Neural crest cell (in vitro differentiated cells): ENCODE measurements at places on chromosomes 2 and 18.

DNA sequence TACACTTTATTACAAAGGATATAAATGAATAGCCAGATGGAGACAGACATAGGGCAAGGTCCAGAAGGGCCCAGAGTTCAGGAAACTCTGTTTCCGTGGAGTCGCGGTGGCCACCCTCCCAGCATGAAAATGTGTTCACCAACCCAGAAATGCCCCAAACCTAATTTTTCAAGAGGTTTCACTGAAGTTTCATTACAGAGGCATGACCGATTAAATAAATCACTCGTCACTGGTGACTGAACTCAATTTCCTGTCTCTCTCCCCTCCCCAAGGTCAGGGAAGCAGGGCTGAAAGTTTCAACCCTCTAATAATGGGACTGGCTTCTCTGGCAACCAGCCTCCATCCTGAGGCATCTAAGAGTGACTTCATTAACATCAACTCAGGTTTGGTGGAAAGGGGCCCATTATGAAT is 22.4 kb downstream of the USP40 start:
- DNase-seq = no peak

DNA sequence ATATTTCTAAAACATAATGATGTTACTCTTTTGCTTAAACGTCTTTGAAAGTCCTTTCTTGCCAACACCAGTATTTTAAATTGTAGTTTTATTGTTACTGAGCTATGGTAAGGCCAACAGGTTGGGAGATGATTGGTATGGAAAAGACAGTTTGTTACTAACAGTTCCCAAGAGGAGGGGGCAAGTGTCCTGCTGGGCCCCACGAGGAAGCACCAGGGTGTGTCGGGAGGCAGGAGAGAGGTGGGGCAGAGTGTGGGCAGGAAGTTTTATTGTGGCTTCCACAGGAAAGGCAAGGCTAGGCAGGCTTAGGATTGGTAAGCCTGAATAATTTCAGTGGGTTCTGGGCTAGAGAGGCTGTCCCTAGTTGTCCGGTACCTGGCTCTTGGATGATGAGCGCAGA is 134.3 kb downstream of the SOCS6 start:
- DNase-seq = no peak

GRCh38 chr2:129794540-129794939 is 184.9 kb upstream of the RAB6C start:
- DNase-seq = no peak

DNA sequence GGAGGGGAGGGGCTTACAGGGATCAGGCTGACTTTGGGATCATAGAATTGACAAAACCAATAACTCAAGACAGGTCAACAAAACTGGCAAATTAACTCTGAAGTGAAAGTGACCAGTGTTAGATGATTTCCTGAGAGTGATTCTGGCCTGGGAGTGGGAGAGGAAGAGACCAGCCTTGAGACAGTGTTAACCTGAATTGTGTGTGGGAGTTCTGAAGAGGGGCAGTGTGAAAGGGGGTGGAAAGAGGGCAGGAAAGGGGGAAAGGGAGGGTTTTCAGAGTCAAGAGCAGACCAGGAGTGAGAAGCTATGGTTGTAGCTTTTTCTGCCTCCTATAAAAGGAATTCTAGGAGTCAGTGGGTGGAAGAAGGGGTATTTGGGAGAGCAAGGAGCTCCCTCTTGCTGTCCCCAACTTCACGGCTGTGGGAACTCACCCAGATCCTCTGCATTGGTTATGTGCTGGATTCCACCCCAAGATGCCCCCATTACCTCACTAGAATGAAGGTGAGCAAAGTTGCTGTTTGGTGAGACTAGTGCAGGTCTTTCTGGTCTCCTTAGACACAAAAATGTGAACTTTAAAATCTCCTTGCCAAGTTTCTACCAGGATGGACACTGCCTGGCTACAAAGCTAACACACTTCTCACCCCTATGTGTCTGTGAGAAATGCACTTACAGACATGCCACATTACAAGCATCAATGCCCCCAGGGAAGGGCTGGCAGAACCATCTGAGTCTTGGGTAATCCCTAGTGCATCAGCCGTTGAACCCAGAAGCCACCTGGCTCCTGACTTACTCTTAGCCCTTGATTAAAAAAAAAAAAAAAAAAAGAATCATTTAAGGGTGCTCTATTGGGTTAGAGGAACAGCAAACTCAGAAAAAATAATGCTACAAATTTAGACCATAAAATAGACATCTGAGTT is 61.6 kb downstream of the BMP10 start:
- no peak for DNase-seq

DNA sequence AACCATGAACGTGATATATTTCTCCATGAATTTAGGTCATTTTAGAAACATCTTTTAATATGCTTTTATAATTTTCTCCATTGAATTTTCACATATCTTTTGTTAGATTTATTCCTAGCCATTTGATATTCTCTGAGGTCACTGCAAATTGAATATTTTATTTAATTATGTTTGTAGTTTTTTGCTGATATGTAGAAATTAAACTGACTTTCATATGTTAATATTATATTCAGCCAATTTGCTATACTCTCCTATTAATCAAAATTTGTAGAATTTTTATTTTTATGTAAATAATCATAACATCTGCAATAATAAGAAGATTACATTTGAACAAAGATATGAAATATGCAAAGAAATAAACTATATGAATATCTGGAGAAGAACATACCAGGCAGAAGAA is 46.9 kb downstream of the RMDN2 start:
- DNase-seq = no peak

DNA sequence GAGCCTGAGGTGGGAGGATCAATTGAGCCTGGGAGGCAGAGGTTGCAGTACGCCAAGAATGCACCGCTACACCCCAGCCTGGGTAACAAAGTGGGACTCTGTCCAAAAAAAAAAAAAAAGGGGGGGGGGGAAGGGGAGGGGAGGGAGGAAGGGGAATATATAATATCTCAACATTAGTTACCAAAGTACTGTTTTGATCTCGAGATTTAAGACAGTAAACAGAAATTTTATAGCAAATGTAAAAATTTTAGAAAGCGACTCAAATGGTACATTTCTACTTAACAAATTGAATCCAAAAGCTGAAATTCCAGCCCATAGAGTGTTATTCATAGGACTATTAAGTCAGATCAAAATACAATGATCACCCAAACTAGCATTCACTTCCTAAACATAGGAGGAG is 60.8 kb downstream of the CWC22 start:
- no peak for DNase-seq

- no peak for DNase-seq
Observed at GRCh38 chr2:85162746-85163301, 29.6 kb downstream of the TCF7L1 start.

GRCh38 chr2:148565272-148565894 is 79.2 kb upstream of the EPC2 start:
- no peak for DNase-seq

- peak; percentile 68 for DNase-seq
Observed at GRCh38 chr2:217510771-217511291, 492.0 kb downstream of the TNS1 start.

GRCh38 chr2:46909771-46910419 is 5.7 kb downstream of the MCFD2 start:
- DNase-seq = no peak

DNA sequence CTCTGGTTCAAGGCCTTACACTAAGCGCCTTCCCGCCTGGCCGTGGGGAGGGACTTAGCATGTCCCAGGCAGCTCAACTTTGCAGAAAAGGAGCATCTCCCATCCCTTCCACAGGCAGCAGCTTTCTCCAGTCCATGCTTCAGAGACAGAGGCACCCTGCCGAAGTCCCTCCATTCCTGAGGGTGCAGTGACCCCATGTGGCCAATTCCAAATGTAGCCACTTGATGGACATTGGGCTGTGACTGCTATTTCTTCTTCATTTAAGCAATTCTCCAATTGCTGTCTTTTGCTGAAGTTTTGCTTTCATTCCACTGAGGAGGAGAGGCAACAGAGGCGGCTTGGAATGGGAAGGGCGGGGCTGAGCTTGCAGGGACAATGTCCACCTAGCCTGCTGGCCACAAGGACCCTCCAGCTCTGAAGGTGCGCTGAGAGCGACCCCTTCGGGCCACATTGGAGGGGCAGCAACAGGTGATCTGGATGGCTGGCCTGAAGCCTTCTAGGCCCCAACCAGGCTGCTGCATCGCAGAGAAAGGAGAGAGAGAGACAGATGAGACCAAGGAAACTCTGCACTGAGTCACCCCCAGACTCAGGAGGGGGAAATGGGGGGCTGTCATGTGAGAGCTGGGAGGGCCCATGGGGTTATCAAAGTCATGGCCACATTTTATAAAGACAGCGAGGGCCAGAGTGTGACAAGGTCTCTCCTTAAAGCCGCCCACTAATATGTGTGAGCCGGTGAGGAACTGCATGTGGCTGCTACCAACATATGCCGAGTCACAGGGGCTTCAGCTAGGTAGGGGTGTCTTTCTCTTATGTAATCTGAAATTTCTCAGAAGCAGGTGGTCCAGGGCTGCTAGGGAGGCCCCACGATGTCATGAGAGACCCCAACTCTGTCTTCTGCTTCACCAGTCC is 61.3 kb downstream of the LONRF2 start:
- peak; percentile 65 for DNase-seq

GRCh38 chr2:241975593-241976284 is 106.2 kb downstream of the RTP5 start:
- no peak for DNase-seq

DNA sequence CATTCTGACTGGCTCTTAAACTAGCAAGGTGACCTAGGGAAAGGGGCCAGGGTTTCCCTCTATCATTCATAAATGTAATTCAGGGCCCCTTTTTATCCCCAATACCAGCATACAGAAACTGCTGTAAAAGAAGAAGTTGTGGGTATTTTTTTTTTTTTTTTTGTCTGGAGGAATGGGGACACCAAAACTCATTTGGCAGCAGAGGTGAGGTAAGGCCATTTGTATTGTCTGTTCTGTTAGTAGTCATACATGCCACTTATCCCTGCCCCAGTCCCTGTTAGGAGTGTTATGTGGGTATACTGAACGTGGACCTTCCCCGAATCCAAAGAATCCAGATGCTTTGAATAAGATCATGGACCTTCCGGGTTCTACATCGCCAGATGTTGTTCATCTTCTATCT is 1.7 kb downstream of the SEPTIN2 start:
- no peak for DNase-seq

GRCh38 chr2:235468978-235469655 is 24.7 kb upstream of the AGAP1 start:
- no peak for DNase-seq

DNA sequence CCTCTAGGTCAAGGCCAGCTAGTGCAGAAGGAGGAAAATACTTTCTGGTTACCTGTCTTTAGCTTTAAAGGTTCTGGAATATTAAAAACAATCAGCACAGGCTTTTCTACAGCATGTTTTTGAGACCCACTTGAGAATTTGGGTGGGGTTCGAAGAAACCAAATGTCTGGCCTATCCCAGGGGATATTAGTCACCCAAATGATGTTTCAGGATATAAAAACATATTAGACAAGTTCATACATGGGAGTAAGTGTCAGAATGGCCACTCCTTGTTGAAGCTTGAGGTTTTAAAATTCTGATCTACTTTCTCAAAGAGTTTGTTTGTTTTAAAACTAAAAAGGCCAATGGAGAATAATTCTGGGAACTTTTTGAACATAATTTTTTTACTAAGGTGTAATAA is 158.6 kb upstream of the DLX2 start:
- no peak for DNase-seq

DNA sequence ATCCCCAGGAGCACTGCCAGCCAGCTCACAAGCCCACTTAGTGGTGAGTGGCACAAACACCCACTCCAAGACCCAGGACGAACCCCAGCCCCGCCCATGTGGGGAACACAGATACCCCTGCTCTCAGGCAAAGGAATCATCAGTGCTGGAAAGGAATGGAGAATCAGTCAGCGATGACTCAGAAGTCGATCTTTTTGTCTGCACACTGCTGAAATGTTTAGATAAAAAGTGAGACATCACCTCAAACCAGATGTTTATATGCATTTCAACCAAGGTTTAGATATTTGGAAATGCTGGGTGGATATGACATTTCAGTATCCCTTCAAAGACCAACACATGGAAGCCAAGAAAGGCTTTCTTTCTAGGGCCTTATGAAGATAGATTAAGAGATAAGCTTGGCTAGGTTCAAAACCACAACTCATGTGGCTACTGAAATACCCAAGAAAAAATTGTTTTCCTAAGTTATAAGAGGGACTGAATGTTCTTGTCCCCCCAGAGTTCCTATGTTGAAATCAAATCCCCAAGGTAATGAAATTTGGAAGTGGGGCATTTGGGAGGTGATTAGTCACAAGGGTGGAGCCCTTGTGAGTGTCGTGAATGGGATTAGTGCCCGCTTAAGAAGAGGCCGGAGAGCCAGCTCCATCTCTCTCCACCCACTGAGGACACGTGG is 43.7 kb downstream of the POU3F3 start:
- no peak for DNase-seq

DNA sequence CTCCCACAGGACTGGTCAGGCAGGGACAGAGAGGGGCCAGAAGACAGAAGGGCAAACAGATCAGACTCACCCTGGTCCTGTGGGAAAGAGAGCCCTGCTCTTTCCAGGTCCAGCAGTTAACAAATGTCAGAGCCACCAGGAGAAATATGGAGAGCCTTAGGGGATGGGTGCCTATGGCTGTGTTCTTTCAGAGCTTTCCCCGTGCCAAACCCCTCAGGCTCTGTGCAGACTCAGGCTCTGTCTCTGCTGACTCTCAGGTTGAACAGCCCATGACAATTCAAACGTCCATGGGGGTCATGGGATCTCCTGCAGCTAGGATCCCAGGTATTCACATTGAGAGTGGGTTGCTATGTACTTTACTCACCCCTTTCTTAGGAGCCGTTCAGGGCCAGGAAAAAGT is 120.8 kb upstream of the ERBB4 start:
- DNase-seq = no peak

DNA sequence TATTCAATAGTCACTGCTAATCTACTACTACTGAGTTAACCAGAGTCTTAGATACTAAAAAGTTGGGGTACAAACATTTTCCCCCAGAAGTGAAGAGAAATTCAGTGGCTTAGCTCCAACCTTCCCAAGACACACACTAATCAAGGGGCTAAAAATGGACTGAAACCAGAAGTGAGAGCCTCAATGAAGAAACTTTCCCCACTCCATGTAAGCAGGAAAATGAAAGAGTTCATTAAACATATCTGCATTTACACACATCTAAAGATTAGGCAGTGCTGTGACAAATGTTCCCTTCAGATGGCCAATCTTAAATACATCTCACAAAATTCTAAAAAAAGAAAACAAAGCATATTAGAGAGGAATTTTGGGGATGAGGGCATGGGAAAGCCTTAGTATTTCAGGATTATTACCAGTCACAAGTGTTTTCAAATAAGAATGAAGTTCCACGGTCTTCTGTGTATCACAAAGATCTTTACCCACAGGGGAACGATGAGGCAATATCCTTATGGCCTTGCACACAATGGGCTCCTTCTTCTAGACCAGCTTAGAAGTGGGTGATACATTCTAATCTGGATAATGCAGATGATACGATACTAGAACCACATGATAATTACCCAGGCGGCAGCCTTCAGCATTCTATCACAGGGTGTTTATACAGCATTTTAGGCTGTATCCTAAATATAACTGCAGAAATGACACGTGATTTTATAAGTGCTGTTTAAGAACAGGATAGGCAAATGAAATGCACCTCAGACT is 17.1 kb downstream of the ANKRD44 start:
- DNase-seq = no peak
